ENCODE measurements at places on chromosomes 11 and 22.
A peak's percentile ranks its signal among the peaks of the same experiment; 100 is the strongest.

- no peak for DNase-seq
Observed at GRCh38 chr11:19559746-19560145, 152.9 kb upstream of the NAV2 start.

DNA sequence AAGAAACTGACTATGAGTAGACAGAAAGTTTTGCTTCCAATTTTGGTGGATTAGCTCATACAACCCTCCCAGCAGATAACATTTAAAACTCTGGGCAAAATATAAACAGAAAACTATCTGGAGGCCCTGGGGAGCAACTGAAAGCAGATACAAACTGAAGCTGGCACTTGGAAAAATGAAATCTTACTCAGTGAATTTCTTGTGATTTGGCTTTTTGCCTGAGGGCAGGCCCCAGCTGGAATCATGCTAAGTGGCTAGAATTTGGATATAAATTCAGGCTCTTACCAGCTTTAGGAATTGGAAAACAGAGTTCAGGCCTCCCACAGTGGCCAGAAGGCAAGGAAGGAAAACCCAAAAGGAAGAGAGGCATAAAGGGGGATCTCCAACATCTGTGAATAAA is 85.8 kb downstream of the EFCAB6 start:
- DNase-seq, result no peak

- DNase-seq, result no peak
Observed at GRCh38 chr11:61022311-61023085, 51.0 kb downstream of the CD6 start.

GRCh38 chr11:10067629-10068300 is 226.3 kb downstream of the SBF2 start:
- no peak for DNase-seq

- no peak for DNase-seq
Observed at GRCh38 chr11:64853709-64854108, 9.3 kb upstream of the CDC42BPG start.

DNA sequence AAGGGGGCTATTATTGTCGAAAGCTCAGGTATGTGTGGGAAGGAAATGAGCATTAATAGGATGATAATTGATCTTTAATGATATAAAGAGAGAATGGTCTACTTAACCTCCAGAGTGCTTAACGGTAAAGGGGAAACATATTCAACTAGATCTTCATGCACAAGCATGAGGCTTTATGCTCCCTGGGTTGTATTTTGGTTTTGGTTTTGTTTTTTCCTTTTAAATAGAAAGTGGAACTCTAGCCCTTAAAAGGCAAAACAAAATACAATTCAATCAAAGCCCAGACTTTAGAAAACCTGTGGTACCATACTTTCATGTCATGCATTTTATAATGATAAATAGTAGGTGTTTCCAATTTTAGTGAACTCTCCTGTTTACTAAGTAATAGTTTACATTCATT is 622.7 kb downstream of the METTL15 start:
- DNase-seq, result no peak

DNA sequence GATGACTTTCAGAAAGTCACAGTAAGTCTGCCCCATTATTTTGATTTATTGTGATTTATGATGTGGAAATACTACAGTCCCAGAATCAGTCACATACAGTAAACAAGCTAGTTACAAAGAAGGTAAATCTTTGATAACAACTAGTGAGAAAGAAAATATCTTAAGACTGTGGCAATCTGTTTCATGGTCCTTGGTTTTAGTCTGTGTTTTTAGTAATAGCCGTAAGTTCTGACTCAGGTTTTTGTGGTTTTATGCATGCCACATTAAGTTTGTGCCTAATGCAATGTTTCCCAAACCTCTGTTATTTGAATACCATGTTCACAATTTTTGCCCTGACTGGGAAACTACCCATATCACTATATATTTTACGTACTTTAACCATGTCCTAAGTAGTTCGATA is 6.7 kb downstream of the CEP295 start:
- no peak for DNase-seq

GRCh38 chr11:63273685-63274084 is 30.3 kb upstream of the SLC22A25 start:
- DNase-seq, result no peak

- no peak for DNase-seq
Observed at GRCh38 chr11:110808248-110808647, 96.0 kb upstream of the ARHGAP20 start.

- DNase-seq, result no peak
Observed at GRCh38 chr11:75627906-75628668, 40.8 kb downstream of the MAP6 start.

DNA sequence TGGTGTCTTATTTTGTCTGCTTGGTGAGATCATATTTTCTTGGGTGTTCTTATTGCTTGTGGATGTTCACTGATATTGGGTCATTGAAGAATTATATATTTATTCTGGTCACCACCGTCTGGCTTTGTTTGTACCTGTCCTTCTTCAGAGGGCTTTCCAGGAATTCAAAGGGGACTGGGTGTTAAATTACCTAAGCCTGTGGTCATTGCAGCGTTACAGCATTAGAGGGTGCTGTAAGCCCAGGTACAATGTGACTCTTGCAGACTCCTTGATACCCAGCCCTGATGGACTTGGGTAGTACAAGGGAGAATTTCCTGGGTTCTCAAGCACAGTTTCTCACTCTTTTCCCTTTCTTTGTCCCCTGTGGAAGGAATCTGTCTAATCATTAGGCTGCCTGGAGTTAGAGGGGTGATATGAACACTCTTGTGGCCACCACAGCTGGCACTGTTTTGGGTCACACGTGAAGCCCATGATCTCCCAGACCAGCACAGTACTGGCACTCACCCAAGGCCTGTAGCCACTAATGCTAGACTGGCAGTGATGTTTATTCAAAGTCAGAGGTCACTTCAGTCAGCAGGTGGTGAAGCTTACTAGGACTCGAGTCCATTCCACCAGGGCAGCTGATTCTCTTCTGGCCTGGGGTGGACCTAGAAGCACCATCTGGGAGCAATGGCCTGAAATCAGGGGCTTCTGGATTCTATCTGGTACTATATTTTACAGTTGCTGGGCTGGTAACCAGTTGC is 56.1 kb upstream of the NARS2 start:
- DNase-seq, result no peak

DNA sequence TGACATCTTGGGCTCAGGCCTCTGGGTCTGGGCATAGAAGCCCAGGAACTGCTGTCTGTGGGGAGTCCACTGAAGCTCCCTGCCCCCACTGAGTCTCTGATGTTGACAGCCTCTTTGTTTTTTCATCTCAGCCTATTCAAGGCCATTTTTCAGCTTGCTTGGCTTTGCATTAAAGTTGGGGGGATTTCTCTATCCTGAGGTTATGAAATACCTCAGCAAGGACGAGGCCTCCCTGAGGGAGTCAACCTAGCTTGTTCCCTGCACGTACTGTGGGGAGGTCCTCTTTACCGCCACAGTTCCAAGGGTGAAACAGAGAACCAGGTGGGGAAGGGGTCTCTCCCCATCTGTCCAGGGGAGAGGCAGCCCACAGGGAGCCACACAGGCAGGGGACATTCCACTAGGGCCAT is 8.4 kb downstream of the KCNQ1OT1 start:
- no peak for DNase-seq

DNA sequence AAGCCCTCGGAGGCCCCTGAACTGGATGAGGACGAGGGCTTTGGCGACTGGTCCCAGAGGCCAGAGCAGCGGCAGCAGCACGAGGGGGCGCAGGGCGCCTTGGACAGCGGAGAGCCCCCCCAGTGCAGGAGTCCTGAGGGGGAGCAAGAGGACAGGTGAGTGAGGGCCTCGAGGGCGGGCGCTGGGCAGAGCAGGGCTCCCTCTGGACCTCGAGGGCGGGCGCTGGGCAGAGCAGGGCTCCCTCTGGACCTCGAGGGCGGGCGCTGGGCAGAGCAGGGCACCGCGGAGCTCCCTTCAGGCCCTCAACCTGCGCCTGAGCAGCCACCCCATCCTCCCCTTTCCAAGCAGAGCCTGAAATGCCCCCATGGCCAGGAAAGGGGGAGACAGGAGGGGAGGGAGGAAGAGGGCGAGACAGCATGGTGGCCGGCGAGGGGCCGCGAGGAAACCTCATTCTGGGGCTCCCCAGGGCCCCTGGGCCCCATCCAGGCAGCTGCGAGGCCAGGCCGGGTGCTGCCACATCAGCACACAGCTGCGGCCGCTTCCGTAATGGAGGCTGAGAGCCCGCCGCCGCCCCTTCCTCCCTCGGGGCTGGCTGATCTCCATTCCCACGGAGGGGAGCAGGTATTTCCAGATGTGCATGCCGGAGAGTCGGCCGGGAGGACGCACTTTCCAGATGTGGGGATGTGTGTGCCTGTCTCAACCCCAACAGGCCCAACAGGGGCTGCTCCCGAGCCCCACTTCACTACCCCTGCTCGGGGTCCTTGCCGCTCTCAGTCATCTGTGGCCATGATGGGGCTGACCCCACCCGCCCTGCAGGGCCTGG is 10.0 kb downstream of the PRR33 start:
- DNase-seq, result peak; percentile 6

DNA sequence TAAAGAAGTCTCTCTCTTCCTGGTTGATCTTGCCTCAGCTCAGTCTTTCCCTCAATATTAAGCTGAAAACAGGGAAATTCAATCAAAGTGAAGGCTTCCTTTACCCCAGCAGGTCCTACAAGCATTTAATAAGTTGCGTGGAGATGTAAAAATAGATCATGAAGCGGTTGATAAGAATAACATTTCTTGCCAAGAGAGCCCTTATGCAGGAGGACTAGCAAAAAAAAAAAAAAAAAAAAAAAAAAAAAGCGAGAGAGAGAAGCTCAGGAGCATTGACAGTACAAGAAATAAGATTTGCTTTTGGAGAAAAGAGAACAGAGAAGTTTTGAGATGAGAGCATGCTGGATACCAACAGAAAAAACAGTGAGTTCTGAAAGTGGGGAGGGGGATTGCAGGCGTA is 112.2 kb upstream of the CLMP start:
- no peak for DNase-seq

DNA sequence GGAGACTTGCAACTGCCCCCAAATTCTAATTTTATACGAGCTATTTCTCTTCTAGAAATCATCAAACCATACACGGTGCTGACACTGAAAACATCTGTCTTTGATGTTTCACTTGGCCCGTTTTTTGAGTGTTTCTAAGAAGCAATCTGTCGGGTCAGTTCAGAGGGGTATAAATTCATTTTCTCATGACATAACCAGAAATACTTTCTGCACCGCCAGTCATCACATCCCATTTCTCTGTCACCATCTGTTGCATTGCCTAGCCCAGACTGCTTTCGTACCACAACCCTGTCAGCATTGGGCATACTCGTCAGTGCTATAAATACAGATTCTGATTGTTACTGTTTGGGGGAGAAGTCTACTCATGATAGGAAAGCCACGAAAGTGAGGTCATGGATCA is 63.1 kb upstream of the CCDC90B start:
- no peak for DNase-seq

DNA sequence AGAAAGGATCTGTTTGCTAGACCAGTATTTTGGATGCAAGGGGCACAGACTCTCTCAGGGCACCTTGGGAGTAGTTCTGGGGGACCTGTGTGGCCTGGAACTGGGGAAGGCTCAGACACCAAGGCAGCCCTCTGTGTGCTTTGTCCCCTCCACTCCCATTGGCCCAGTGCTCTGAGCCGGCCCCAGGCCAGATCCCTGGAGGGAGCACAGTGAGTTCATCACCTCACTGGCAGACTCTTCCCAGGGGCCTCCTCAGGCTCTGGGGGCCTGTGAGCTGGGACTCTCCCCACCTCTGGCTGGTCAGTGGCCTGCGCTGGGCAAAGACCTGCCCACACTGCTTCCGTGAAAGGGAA is 51.7 kb downstream of the CHRDL2 start:
- DNase-seq, result no peak

- DNase-seq, result no peak
Observed at GRCh38 chr11:5880329-5880728, at the start of gene OR52E4. TSS of gene OR52E4 (plus strand) at chr11:5880629. CDS start at chr11:5884293, 3,664 bp downstream.

GRCh38 chr11:6251990-6252473 is 7.6 kb upstream of the CCKBR start:
- DNase-seq, result no peak

DNA sequence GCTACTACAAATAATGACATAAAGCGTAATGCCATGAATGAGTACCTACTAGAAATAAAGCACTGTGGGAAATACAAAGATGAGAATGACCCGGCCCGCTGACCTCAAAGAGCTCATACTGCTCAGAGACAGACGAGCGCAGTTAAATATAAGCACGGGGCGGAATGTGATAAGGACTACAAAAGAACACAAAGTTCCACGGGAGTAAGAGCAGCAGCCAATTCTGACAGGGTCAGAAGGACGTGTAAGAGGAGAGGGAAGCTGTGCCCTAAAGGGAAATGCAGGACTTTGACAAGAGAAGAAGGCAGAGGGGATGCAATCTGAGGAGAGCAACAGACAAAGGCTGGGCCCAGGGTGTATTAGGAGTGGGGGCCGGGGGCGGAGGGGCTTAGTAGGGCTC is 314.6 kb downstream of the LARGE1 start:
- DNase-seq, result no peak

GRCh38 chr11:45674481-45675190 is 9.2 kb upstream of the CHST1 start:
- no peak for DNase-seq

- no peak for DNase-seq
Observed at GRCh38 chr11:41119484-41119883, 340.0 kb downstream of the LRRC4C start.

DNA sequence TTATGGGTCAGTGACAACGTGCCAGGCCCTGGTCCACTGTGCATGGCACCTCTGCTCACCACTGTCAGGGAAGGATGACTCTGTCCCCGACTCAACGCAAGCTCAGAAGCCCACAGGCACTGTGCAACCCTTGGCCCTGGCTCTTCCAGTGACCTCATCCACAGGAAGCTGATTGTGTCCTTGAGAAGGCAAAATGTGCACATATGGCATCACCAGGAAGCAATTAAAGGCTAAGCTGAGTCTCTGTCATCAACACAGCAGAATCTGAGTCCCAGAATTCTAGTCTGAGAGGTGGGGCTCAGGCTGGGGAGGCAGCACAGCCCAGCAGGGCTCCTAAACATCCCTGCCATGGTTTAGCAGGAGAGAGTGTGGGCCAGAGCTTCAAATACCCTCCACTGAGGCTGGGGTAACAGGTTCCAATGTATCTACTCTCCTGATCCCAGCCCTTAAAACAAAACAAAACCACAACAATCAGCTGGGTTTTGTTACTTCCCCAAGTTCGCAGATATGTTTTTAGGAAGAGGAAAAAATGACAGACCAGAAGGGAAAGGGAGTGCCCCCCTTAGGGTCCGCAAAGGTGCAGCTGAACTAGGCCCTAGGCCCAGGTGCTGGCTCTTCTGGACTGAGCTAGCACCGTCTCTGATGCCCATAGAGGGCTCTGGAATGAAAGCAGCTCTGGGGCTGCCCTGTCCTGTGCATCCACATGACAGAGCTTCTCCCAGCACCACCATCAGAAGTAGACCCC is 33.5 kb upstream of the GNAZ start:
- DNase-seq, result no peak

All from bone marrow (tissue), 2 donors.